Activated CD4-positive, alpha-beta T cell treated with anti-CD3 and anti-CD28 coated beads for 24 hours (primary cell): ENCODE measurements at places on chromosomes 7 and 10.

GRCh38 chr7:135745703-135746312 lies 2.8 kb downstream of the FAM180A start:
- DNase-seq, result no peak

GRCh38 chr7:149133028-149133710 lies 7.0 kb upstream of the ZNF425 start:
- DNase-seq, result no peak

GRCh38 chr10:68332259-68333057 lies at the start of gene PBLD:
Gene PBLD, minus strand, starts transcription at chr10:68332928. Its CDS starts 26,084 bp downstream, at chr10:68306844.
- peak; percentile 40 for DNase-seq

- DNase-seq, result no peak
These were observed 56.6 kb downstream of the MPLKIP start for GRCh38 chr7:40077849-40078248.

DNA sequence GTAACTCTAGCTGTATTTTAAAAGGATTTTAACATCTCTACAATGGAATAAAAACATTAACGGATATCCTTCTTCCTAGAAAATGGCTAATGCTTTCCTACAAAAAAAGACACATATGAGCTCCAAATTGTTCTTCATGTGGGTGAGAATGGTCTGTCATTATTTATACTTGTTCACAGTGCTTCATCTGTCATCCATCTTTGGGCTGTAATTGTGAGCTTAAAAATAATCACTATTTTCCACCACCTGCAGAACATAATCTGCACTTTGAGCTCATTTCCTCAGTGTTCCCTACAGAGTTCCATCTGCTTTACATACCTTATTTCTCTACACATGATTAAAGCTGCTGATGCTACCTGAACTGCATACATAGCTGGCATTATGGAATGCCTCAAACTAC lies 979.1 kb upstream of the C7orf33 start:
- DNase-seq, result no peak

GRCh38 chr10:4725917-4726606 lies 99.9 kb upstream of the AKR1E2 start:
- no peak for DNase-seq

DNA sequence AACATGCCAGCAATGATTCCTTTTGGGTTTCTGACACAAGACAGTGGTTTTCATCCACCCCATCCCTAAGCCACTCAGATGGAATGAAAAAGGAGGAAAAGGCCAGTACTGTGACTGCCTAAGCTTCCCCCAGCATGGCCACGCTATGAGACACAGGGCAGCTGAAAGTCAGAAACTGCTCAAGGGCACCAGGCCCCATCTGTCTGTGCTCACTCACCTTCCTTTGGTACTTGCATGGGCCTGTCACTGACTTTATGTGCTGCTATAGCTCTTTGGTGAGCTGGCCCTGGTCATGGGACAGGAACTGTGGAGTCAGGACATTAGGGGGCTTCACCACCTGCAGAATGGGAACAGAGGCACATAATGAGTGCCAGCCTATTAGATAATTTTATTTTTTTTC lies 21.2 kb upstream of the ACSM6 start:
- no peak for DNase-seq

DNA sequence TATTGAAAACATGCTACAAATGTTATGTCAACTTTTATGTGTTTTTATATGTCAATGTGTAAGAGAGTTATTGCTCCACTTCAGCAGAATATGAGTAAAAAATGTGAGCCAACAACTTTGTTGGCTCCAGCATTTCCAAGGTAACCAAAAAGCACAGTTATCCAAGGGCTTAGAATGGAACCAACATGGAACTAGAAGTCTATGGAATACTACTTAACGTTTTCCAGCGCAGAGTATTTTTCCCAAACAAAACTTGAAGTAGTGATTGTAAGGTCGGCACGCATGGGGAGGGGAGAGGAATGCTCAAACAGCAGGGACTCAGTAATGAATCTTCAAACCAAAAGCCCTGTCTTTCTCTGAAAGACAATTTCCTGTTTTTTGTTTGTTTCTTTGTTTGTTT lies 45.0 kb upstream of the TSPAN13 start:
- DNase-seq, result no peak

DNA sequence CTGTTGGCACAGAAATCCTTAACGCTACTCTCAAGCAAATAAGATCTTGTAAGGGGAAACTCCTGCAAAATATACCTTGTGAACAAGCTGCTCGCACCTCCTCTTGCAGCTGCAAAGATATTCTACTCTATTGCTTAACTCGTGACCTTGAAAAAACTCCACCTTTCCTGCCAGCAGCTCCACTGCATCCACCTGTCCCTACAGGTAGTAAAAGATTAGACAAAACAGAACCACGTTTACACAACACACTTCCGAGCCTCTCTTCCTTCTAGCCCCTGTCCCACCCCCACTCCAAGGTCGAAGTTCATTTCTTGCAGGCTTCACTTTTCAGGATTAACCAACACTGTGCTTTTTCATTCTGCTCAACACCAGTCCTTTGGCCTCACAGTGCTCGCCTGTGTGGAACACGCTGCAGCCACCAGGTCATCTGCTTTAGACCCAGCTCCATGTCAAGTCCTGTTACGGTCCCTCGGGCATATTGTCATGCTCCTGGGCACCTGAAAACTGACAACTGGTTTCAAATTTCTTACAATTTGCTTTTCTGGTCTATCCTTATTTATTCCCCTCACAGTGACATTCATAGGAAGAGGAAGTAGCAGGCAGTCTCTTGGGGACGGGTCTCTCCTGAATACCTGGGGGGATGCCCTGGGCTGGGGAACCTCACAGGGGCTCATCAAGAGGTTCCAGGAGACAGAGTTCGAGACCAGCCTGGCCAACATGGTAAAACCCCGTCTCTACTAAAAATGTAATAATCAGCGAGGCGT lies 165.8 kb upstream of the KLF14 start:
- no peak for DNase-seq

DNA sequence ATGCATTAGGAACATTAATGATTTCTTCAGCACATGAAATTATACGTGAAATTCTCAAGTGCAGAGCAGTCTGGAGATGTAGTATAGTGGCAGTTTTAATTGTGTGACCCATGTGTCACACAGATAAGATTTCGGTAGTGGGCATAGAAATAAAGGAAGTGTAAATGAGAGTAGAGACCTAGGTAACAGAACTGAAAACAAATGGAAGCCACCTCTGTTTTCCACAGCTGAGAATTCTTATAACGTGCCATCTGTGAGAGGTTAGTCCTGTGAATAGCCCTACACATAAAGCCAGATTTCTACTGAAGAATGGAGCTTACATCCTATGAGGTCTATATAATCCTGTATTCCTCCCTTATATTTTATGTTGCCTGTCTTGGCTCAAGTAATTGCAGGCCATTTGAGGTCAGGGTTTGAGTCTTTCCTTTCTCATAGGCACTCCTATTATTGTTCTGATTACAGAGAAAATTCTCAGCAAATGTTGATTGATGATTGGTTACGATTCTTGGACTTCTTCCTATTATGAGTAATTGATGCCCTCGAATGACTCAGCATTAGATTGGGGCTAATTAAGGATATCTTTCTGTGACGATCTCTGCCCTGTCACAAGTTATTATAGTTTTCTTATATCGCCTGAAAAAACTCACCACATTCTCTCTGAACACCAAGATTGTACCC lies 258.2 kb downstream of the KIF20B start:
- no peak for DNase-seq

GRCh38 chr7:74289018-74289658 lies at the start of gene CLIP2:
Gene CLIP2, plus strand, starts transcription at chr7:74289407. Its CDS starts 28,140 bp downstream, at chr7:74317547.
- DNase-seq, result peak; percentile 67
